Gastroesophageal sphincter (tissue), 4 donors: ENCODE measurements at places on chromosomes 1 and 21.

- no peak for ATAC-seq
- no peaks in the 10 kb centered on the region for H3K36me3 ChIP-seq
- H3K27me3 ChIP-seq: no peaks in the 10 kb centered on the region
- no peak overlapping the region for H3K27ac ChIP-seq
- no peaks in the 10 kb centered on the region for H3K4me1 ChIP-seq
Observed at GRCh38 chr21:29637134-29637533, 302.7 kb downstream of the GRIK1 start.

DNA sequence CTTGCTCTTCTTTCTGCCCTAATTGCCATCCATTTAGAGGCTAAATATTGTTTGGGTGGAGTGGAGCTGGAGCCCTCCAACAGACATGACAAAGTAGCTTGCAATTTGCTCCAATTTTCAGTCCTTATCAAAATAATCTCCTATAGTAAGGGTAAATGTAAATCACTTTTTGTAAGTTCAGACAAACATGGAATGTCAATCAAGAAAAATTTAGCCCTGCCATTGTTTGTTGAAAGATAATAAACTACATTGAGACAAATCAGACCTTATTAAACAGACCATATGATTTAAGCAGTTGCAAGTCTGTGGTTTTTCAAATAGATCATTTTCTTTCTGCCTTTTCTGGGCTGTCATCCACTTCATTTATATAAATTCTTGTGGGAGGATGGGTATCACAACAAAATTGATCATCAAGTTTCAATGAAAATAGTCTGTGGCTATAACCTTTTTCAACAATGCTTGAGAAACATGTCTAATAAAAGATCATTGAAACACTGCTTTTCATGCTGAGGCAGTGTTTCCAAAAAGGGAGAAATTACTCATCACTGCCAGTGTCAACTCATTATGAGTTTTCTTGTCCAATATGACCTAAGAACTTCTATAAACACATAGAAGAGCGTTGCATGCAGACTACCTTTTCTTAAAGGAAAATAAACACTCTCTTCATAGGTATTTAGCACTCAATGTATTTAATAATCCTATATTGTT, 1152.0 kb upstream of the B3GALT2 start:
- no peaks in the 10 kb centered on the region for H3K27me3 ChIP-seq
- no peaks in the 10 kb centered on the region for H3K4me1 ChIP-seq
- ATAC-seq: no peak
- H3K4me3 ChIP-seq: no peak overlapping the region

DNA sequence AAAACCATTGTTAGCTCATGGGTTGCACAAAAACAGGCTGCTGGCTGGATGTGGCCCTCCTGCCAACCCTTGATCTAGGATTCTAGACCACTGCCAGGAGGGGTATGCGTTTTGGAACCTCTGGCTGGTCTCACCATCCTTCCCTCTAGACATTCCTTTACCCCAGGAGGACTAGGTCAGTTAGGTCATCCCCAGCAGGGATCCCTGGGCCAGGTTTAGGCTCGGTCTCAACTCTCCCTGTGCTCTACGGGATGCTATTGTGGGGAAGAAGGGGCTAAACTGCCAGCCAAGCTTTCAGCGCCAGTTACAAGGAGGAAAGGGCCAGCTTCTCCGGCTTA, 22.7 kb downstream of the SLC2A1 start:
- H3K27me3 ChIP-seq: no peaks in the 10 kb centered on the region
- ATAC-seq: no peak

DNA sequence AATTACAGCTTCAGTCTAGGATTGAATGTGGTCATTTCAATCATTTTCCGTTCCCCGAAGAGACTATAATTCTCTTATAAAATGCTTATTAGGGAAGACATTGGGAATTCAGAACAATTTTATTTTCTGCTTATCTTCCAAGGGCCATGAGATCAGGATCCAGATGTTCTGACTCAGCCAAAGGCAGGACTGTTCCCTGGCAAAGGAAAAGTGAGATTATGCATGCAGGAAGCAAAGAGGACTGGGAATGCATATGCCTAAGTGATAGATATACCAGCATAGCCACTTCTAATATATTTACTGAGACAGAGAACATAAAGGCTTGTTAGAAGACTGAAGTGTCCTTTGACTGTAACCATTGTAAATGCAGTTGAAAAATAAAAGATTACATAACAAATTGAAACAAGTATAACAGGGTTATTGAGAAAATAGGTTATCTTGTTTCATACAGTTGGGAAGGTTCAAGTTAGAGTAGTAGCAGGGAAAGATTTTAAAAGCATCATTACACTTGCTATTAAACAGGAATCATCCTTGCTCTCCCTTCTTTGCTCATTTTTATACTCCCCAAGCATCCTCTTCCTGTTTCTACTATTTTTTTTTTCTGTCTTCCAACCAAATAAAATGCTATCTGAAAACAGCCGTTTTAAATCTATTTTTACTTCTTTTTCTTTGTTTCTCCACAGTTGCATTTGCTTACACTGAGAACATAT, 439.6 kb upstream of the ADAMTS5 start:
- no peaks in the 10 kb centered on the region for H3K4me1 ChIP-seq
- ATAC-seq: no peak
- H3K27ac ChIP-seq: peak overlapping the region; percentile 18
- no peak overlapping the region for H3K4me3 ChIP-seq

DNA sequence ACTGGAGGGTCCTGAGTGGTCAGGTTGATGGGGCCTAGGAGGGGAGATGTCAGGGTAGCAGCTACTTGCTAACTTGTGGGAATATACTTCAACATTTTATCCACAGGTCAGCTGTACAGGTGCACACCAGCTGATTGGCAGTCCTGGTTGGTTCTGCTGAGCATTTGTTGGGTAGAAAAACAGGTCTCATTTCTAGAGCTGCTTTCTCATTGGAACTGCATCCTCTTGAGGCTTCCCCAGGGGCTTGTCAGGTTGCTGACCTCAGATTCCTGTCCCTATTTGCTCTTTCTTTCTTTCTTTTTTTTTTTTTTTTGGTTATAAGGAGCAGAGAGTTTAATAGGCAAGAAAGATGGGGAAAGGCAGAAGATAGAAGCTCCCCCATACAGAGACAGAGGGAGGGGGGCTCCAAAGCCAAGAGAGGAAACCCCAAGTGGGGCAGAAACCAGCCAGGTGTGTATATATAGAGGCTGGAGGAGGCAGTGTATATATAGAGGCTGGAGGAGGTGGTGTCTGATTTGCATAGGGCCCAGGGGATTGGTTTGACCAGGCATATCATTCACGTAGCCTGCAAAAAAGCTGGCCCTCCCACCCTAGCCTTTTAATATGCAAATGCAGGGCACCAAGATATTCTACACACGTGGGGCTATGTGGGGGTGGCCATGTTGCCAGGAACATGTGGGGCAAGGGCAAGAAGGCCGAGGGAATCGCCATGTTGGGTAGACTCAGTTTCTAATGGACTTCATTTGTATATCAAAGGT, 57.3 kb upstream of the STUM start:
- H3K4me1 ChIP-seq: no peaks in the 10 kb centered on the region
- no peak overlapping the region for H3K27ac ChIP-seq
- H3K27me3 ChIP-seq: peaks cover 11% of the 10 kb centered on the region
- no peak overlapping the region for H3K4me3 ChIP-seq

GRCh38 chr1:168178227-168178637, 530 bp upstream of the TIPRL start:
- H3K27ac ChIP-seq: peak overlapping the region; percentile 83
- no peaks in the 10 kb centered on the region for H3K27me3 ChIP-seq
- H3K4me1 ChIP-seq: no peaks in the 10 kb centered on the region

DNA sequence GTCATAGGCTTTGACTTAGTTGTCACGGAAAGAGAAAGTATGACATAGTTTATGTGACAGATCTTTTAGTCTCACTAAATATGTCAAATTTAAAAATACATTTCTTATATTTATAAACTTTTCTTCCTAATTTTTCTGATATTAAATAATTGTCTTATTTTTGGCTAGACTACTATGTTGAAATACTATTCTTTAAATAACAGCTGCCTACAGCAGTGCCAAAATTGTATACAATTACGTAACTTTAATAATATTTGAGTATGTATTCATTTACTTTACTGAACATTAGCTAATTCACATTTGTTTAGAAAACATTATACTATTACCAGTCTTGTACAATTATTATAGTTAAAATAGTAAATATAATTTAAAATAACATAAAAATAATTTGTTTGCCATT, 137.4 kb downstream of the ADGRL4 start:
- ATAC-seq: no peak
- no peaks in the 10 kb centered on the region for H3K27me3 ChIP-seq
- H3K36me3 ChIP-seq: no peaks in the 10 kb centered on the region
- no peak overlapping the region for H3K27ac ChIP-seq
- H3K4me3 ChIP-seq: no peak overlapping the region

DNA sequence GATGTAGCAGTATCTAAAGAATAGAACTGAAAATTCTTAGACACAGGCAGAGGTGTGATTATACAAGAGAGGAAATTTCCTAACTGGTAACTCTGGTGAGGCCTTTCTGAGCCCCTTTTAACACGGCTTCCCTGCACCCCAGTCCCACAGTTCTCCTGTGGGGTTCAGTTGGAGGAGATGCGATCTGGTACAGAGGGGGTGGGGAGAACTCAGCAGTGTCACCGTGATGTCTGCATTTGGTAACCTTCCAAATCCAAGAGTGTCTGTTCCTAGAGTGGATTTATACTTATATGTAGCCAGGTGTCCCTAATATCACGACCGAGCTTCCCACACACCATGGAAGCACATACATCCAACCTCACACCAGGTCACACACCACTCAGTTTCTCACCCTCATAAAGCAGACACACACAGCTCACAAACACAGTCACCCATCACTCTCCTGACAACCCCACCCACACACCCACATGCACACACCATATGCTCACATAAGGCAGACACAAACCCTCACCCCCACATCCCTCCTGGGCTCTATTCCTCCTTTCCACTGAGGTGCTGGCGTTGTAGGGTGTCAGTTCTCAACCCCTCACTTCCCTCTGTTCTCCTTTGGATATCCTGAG, 48.5 kb downstream of the RHBG start:
- H3K27me3 ChIP-seq: peaks cover 100% of the 10 kb centered on the region
- H3K4me1 ChIP-seq: no peaks in the 10 kb centered on the region
- no peak overlapping the region for H3K4me3 ChIP-seq
- ATAC-seq: no peak

GRCh38 chr1:118711356-118711755, 276.8 kb downstream of the TBX15 start:
- no peak overlapping the region for H3K4me3 ChIP-seq
- H3K4me1 ChIP-seq: no peaks in the 10 kb centered on the region
- H3K27ac ChIP-seq: no peak overlapping the region
- ATAC-seq: no peak
- no peaks in the 10 kb centered on the region for H3K36me3 ChIP-seq
- no peaks in the 10 kb centered on the region for H3K27me3 ChIP-seq

GRCh38 chr21:46023555-46023954, 42.0 kb downstream of the COL6A1 start:
- H3K4me3 ChIP-seq: no peak overlapping the region
- H3K27me3 ChIP-seq: no peaks in the 10 kb centered on the region
- H3K4me1 ChIP-seq: peaks cover 18% of the 10 kb centered on the region
- H3K27ac ChIP-seq: peak overlapping the region; percentile 94
- no peak for ATAC-seq

DNA sequence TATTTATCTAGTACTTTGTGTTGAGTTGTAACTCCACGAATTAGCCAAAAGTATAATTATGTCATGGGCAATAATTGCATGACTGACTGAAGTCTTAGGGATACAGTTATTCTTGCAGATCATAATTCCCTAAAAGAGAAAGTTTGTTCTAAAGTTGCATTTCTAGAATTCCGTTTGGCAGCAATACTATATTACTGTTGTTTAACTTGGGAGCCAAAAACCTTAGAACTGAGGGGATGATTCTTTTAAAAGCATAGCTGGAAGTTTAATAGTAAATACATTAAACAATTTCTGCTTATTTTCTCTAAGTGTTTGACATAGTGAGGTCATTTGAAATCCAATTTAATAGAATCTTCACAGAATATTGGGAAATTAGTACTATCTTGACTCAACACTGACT, 356.4 kb upstream of the ADAMTS5 start:
- ATAC-seq: no peak
- H3K4me1 ChIP-seq: no peaks in the 10 kb centered on the region
- no peaks in the 10 kb centered on the region for H3K36me3 ChIP-seq
- H3K4me3 ChIP-seq: no peak overlapping the region
- H3K27ac ChIP-seq: no peak overlapping the region

DNA sequence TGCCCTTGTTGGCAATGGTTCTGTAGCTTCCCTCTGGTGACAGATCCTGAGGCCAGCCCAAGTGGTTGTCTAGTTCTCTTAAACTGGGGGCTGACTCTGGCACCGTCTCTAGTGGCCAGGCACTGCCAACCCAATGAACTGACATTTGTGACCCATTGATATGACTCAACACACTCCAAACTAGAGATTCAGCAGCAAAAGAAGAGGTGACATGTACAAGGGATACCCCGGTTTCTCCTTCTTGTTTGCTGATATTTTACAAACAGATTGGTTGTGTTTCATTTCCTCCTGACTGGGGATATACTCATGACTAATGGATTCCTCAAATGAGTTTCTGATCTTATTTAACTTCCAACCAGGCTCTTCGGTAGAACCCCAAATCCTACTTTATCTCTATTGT, 65.9 kb upstream of the DNAJC6 start:
- H3K27ac ChIP-seq: no peak overlapping the region
- no peak overlapping the region for H3K4me3 ChIP-seq
- ATAC-seq: no peak
- H3K36me3 ChIP-seq: no peaks in the 10 kb centered on the region
- H3K4me1 ChIP-seq: no peaks in the 10 kb centered on the region

- ATAC-seq: no peak
- no peaks in the 10 kb centered on the region for H3K36me3 ChIP-seq
- no peak overlapping the region for H3K4me3 ChIP-seq
- H3K27me3 ChIP-seq: peaks cover 45% of the 10 kb centered on the region
Observed at GRCh38 chr1:53373246-53373645, 45.4 kb upstream of the LRP8 start.

DNA sequence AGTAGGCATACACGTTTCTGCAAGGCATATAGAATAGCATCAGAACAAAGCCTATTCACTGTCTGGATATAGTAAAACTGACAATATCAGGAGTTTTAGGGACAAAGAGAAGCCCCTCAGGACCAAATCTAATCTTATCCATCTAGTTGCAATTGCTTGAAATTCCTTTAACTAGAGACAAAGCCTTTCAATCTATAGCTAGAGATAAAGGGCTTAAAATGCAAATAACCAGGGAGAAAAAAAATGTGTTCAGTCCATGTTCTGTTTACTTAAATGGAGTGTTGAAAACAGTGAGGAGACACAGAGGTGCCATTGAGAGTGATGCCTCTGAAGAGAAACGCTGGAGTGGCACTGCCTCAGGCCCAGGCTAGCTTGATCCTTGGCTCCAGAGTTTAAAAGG, 286.1 kb downstream of the DPYD start:
- H3K36me3 ChIP-seq: no peaks in the 10 kb centered on the region
- H3K4me1 ChIP-seq: no peaks in the 10 kb centered on the region
- no peak for ATAC-seq
- H3K4me3 ChIP-seq: no peak overlapping the region

DNA sequence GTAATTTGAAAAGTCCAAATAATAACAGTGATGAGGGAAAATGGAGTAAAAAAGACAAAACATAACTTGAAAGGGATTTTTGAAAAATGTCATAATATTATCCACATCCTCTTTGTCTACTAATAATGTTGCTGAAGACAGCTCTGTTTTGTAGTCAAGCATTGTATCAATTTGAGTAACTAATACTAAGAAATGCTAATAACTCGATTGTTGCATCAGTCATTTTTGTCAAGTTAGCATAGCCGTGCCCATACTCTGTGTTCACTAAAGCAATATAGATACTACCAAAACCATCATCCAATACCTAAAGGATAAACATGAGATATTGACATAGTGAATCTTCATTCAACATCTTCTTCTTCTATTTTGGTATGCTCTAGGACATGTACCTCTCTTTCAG, 17.3 kb downstream of the PDC start:
- H3K4me3 ChIP-seq: no peak overlapping the region
- no peaks in the 10 kb centered on the region for H3K27me3 ChIP-seq
- H3K27ac ChIP-seq: no peak overlapping the region
